ENCODE measurements at places on chromosomes 4 and X.

DNA sequence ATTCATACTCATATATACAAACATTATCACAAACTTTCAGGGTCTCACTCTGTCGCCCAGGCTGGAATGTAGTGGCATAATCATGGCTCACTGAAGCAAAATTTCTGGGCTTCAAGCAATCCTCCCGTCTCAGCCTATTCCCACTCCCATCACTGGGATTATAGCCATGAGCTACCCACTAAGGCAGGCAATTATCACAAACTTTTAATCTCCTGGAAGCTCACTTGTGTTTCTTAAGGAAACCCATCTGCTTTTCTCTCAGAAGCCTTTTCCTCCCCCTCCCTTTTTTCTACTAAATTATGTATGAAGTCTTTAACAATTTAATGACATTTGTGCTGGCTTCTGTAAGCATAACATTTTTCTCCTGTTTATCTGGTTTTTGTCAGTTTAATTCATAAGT lies 170.5 kb downstream of the AREG start:
- DNase-seq, result no peak

GRCh38 chr4:89114100-89114499 lies 2.8 kb downstream of the TIGD2 start:
- DNase-seq, result no peak

GRCh38 chr4:90095000-90095399 lies 32.2 kb upstream of the CCSER1 start:
- DNase-seq, result no peak

DNA sequence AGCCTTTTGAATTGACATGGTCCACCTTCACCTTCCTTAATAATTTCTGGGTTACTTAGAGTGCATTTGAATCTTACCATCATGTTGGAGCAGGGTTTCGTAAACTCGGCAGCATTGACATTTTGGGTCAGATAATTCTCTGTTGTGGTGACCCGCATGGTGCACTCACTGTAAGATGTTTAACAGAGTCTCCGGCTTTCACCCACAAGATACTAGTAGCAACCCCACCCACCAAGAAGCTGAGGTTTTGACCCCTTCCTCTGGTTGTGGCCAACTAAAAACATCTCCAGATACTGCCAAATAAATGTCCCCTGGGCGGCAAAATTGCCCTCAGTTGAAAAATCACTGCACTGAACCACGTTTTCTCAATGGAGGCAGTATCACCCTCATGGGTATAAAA lies 62.7 kb downstream of the CHST7 start:
- no peak for DNase-seq

GRCh38 chr4:81214881-81215868 lies at the start of gene PRKG2:
Gene PRKG2, minus strand, starts transcription at chr4:81215222. Its CDS starts 10,175 bp downstream, at chr4:81205047.
- no peak for DNase-seq

GRCh38 chrX:117972711-117973109 lies 143.9 kb downstream of the KLHL13 start:
- no peak for DNase-seq

Measured in chondrocyte (in vitro differentiated cells).